ENCODE measurements at places on chromosomes 1 and 21.
A peak's percentile ranks its signal among the peaks of the same experiment; 100 is the strongest.

- DNase-seq = no peak
These were observed 605.8 kb upstream of the CAMK1G start for GRCh38 chr1:208977638-208978256.

GRCh38 chr1:14742181-14742980 lies 143.9 kb downstream of the KAZN start:
- DNase-seq = no peak

- no peak for DNase-seq
These were observed 10.5 kb downstream of the BRINP2 start for GRCh38 chr1:177181280-177181630.

- no peak for DNase-seq
These were observed 10.2 kb downstream of the EEIG2 start for GRCh38 chr1:108570128-108570527.

GRCh38 chr1:6163973-6164617 lies 16.0 kb downstream of the CHD5 start:
- DNase-seq = no peak

- no peak for DNase-seq
These were observed 32.2 kb upstream of the LGALS8 start for GRCh38 chr1:236491469-236492136.

DNA sequence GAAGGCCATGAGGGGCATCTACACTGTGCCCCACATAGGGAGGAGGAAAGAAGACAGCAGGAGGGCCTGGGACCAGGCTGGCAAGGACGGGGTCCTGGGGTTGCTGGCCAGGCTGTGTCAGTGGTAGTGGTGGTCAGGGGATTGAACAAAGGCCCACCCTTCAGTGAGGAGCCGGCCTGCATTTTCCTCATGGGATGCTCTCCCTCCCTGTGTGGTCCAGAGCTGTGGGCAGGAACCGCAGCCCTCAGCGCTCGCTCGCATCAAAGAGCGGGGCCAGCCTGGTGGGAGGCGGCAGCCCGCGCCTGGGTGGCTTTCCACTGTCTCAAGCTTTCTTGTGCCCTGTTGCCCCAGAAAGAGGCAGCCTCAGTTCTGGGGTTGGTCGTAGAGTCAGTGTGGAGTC lies 24.8 kb downstream of the LHX4 start:
- no peak for DNase-seq

GRCh38 chr1:248873993-248874533 lies 15.2 kb upstream of the ZNF692 start:
- DNase-seq = peak; percentile 80

GRCh38 chr21:19995253-19995652 lies 1003.0 kb upstream of the NCAM2 start:
- DNase-seq = no peak

Measured in stimulated activated CD4-positive, alpha-beta T cell treated with anti-CD3 and anti-CD28 coated beads, TNF-alpha, amount 100 ng/mL, for 4 hours (primary cell).